ENCODE measurements at places on chromosomes 16 and 17. TPM values are rescaled to one million over a fixed set of nuclear protein-coding genes. Genes with fewer than 3 reads are reported as not detected.

CRISPLD2 gene
- total RNA-seq: 76.4 TPM

ENDOV gene
- 4.9 TPM for total RNA-seq

SULT1A2 gene
- 2.7 TPM for total RNA-seq

RHBDL1 gene
- total RNA-seq: 0.67 TPM

INTS2 gene
- total RNA-seq: 8.2 TPM

ACE gene
- total RNA-seq: 3.4 TPM

COPRS gene
- 73.9 TPM for total RNA-seq

KRT20 gene
- not detected for total RNA-seq

TK2 gene
- total RNA-seq: 20.7 TPM

CDH11 gene
- 51.6 TPM for total RNA-seq

GRCh38 chr17:35192708-35193107 lies 1.5 kb downstream of the SLC35G3 start:
- no peak for DNase-seq

- DNase-seq: no peak
Measured at GRCh38 chr17:83202002-83203000, 122.9 kb downstream of the METRNL start.

GRCh38 chr17:63987221-63988126 lies 10.7 kb upstream of the PRR29 start:
- no peak for DNase-seq

- no peak for DNase-seq
Measured at GRCh38 chr17:2613089-2613808, 19.8 kb downstream of the PAFAH1B1 start.

- no peak for DNase-seq
Measured at GRCh38 chr16:11561454-11561805, 25.3 kb downstream of the LITAF start.

DNA sequence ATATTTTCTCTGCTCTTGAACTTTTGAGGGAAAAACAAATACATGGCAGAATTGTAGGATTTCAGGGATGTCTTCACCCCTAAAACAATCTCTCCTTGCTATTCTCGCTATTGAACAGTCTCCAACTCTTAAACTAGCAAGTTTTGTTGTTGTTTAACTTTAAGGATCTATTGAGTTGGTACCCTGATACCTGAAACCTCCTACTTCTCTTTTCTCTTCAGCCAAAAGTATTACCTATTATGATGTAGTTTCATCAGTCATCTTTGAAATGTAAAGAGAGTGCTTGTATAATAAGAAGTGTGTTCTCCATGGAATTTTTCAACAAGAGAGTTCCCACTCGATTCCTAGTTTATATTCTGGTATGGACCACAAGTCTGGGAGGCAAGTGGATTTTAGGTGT lies 211.6 kb upstream of the TBX2 start:
- no peak for DNase-seq

DNA sequence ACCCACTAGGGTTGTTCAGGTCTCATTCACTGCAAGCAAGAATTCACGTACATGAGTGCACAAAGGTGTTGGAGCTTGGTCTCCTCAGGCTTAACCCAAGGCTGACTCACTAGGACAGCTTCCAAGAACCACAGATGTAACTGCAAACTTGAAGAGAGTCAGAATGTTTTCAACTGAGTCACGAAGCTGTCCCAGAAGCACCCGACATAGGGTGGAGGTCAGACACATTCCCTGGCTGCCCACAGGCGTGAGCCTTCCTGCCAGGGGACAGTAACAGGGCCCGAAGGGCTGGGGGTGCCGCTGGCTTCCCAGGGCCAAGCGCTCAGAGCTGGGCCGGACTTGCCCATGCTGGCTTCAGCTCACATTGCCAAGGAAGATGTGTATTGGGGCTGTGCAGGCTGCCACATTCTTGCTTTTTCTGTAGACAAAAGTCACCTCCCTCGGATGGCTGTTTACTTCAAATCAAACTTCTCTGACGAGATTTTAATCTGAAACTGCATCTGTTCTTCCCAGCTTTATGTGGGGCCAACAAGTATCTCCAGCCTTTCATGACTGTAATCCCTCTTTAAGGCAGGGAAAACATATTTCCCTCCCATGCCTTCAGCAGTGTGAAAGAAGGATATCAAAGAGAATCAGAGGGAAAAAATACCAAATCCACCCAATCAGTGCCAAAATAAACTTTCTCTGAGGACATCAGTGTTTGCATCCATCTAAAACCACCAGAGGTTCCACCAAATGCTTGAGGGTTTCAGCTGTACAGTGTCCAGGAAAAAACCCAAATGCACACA lies 14.3 kb downstream of the CMTM3 start:
- no peak for DNase-seq

- no peak for DNase-seq
Measured at GRCh38 chr16:31301708-31302400, 42.1 kb downstream of the ITGAM start.

- DNase-seq: no peak
Measured at GRCh38 chr16:67173323-67173722, 3.0 kb downstream of the NOL3 start.

DNA sequence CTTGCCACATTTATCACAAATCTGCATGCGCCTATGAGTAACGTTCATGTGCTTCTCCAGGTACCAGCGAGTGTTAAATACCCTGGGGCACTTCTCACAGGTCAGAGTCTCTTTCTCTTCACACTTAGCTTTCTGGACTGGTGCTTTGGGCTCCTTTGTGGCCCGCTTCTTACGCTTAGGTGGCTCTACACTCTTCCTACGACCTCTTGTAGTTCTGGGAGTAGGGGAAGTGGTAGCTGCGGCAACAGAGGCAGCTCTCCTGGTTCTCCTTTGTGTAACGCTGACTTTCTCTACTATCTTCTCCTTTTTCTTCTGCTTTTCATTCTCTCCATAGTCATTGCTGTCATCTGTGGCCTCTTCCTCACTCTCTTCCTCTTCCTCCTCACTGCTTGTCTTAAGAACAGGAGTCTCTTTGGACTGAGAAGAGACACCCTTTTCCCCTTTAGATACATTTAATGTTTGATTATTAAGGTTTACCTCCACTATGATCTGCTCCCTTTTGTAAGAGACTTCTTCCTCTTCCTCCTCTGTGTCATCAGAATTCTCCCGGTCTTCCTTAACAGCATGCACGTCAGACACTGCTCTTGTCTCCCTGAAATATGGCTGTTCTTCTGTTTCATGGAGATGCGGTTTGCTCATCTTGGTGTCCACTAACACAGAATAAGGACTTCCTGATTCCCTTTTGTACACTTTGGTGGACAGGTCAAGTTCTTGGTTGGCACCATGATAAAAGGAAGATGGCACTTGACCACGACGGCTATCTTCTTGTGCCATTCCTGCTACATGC lies 45.0 kb downstream of the ZNF652 start:
- no peak for DNase-seq

DNA sequence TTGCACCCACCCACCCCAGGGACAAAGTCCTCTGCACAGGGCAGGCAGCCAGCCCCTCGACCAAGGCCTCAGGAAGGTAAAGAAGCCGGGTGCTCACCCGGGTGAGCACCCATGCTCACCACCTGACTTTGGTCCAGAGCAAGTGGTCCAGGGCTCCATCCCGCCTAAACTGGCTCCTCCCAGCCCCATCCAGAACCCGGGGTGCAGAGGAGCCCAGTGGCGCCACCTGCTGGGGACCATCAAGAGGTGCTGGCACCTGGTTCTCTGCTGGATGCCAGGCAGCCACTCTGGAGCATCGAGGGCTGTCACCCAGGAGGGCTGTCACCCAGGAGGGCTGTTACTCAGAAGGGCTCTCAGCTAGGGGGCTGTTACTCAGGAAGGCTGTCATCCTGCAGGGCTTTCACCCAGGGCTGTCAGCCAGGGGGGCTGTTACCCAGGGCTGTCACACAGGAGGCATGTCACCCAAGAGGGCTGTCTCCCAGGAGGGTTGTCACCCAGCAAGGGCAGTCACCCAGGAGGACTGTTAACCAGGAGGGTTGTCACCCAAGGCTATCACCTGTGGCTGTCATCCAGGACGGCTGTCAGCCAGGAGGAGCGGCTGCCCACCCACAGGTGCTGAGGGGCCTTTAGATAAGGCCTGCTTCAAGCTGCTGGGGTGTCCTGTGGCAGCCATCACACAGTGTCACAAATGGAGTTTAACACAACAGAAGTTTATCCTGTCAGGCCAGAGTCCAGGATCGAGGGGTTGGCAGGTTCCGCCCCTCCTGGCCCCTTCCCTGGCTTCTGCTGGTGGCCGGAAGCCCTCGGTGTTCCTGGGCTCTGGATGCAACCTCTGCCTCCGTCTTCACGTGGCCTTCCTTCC lies 98.5 kb downstream of the TNFRSF13B start:
- no peak for DNase-seq

DNA sequence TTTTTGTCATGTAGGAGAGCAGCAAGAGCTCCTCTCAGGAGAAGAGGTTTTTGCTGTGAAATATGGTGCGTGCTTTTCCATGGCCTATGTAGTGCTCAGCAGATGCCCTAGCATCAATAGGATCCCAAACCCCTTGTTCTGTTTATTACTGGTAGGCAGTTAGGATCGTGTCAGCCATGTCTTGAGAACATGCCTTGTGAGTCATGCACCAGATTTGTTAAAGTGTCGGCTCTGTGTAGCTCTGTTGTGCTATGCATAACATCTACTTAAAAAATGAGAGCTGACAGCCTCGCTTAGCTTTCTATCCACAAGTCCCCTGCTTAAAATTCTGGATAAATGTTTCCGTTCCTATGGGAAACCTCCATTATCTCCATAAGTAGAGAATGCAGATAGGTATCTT lies 4.4 kb upstream of the EIF4A3 start:
- DNase-seq: no peak

DNA sequence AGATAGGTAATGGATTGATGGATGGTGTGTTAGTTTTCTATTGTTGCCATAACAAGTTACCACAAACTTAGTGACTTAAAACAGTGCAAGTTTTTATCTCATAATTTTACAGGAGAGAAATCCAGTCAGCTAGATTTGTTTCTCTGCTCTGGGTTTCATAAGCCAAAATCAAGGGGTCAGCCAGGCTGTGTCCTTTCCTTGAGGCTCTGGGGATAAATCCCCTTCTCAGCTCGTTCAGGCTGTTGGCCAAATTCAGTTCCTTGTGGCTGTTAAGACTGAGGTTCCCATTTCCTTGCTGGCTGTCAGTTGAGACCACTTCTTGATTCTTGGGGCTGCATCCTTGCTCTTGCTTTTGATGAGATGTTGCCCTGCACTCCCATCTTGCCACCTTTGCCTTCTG lies 204.9 kb upstream of the CDH13 start:
- DNase-seq: no peak

DNA sequence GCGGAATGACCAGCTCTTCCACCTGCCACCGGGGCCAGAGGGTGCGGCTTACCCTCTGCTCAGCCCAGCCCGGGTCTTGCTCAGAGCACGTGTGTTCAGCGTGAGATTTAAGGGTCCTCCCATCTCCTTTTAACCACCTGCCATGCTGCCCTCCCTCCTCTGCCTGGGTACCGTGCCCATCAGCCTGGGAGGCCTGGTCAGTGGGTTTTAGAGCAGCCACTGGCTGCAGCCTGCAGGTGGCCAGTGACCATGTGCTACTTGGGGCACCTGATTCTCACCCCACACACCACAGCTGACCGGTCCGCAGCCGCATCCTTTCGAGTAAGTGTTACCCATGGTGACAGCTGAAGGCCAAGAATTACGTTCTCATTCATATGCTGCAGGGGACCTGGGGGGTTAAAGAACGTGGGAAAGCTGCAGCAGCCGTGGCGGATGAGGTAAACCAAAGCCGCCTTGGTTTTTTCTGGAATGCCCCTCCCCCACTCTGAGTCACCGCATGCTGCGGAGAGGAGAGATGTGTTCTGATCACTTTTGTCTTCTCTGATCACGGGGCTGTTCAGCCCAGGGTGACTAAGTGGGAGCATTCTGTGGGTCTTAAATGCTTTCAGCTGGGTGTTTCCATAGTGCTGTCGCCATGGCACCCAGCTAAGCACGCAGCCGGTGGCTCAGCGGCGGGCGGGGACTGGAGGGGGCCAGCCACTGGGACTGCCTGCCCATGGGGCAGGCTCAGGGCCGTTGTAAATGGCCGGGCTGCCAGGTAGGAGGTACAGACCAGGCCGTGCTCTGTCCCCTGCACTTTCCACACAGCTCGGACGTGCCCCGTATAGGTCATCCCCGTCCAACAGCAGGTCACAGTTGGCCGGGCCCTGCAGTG lies 59.8 kb downstream of the BAIAP2 start:
- peak; percentile 82 for DNase-seq

GRCh38 chr17:34736611-34737010 lies 157.2 kb downstream of the TMEM132E start:
- DNase-seq: no peak

DNA sequence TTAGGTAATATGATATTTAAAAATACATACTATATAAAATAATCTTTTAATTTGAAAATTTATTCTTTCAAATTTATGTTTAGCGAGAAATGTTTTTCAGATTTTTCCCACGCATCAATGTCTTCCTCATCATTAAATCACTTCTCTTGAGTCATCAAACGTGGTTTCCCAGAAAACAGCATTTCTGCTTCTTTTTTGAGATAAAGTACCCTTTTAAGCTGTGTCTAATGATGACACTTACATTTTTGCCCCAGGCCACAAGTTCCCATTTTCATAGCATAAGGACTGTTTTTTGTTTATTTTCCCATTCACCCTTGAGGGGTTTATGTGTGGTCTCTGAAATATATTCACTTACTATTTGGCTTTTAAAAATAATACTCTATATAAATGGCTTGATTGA lies 139.0 kb upstream of the HS3ST3A1 start:
- DNase-seq: no peak

DNA sequence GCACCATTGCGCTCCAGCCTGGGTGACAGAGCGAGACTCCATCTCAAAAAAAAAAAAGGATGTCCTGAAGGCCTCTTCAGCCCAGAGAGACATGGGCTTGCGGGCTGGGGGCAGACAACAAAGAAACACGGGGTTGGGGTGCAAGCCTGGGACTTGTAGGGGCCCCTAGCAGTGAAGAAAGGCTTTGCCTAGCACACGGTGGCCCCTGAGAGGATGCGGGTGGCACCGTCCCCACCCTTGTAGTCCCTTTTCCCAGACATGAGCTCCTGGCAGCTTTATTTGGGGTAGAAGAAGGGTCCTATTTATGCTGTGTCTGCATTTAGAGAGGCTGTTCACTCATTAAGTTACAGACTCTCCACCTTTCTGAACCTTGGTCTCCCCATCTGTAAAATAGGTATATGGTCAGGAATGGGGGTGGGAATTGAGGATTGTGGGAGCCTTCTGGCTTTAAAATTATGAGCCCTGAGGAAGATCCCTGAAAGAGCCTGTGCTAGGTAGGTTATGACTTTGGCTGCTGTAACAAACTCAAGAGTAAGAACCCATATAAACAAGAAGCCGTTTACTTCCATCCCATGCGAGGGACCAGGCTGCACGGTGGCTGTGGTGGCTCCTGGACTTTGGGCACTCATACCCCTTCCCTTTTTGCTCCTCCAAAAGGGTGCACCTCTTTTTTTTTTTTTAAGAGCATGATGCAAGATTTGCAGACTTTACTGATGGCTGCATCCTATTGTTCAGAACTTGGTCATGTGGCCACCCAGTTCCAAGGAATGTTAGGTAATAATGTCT lies 20.6 kb upstream of the ADGRG1 start:
- peak; percentile 16 for DNase-seq

- DNase-seq: no peak
Measured at GRCh38 chr16:81703177-81704155, 75.6 kb upstream of the PLCG2 start.

GRCh38 chr16:61644736-61645135 lies 391.5 kb downstream of the CDH8 start:
- DNase-seq: no peak
